Stimulated activated naive CD8-positive, alpha-beta T cell treated with anti-CD3 and anti-CD28 coated beads, Interleukin-15, amount 100 ng/mL, for 72 hours (primary cell): ENCODE measurements at places on chromosomes 7 and 10.

- DNase-seq, result no peak
Measured at GRCh38 chr7:135910393-135911036, 66.6 kb downstream of the MTPN start.

DNA sequence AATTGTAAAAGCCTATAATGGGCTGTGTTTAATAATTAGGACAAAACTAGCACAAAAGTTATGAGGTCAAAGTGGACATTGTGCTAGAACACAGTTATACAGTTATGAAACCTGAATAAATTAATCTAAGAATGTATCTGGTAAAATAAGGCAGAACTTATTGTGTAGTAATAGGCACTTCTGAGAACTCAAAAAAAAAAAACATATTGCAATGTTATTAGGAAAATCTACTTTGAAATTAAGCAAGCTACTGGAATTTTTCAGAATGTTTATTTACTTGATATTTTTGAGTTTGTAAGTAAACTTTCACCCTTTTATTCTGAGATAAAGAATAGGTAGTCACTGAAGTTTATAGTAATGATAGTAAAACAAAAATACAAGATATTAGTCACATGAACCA, 135.8 kb upstream of the ABCB5 start:
- no peak for DNase-seq

DNA sequence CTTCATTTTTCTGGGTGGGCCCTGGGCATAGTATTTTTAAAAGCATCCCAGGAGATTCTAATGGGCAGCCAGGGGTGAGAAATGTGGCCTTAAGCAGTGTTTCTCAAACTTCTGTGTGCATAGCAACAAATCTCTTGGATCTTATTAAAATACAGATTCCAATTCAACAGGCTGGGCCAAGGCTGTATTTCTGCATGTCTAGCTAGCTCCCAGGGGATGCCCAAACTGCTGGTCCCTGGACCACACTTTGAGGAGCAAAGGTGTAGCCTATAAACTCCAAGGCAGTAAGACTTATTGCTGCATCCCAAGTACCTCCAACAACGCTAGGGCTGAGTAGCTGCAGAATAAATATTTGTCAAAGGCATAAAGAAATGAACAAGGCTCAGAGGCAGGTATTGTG, 292.9 kb upstream of the ZMIZ1 start:
- no peak for DNase-seq

DNA sequence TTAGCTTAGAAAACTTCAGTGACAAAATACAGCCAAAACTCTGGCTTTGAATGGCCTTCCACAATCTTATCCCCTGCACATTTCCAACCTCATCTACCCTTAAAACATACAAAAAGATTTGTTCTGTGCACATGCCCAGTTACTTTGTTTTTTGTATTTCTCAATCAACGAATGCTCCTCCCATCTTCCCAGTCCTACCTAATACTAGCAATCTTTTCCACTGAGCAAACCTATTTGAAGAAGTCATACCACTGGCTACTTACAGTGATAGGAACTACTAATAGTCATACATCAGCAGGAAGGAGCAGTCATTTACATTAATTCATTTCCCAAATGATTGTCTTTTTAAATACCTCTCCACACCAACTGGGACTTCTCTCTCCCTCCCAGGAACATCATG, 2.5 kb downstream of the USP54 start:
- DNase-seq, result no peak
